ENCODE measurements at places on chromosomes 3 and 15.

GRCh38 chr3:139505829-139506386, 29.6 kb upstream of the RBP2 start:
- no peak for DNase-seq

GRCh38 chr3:195847055-195847950, 35.6 kb upstream of the MUC4 start:
- DNase-seq: no peak

DNA sequence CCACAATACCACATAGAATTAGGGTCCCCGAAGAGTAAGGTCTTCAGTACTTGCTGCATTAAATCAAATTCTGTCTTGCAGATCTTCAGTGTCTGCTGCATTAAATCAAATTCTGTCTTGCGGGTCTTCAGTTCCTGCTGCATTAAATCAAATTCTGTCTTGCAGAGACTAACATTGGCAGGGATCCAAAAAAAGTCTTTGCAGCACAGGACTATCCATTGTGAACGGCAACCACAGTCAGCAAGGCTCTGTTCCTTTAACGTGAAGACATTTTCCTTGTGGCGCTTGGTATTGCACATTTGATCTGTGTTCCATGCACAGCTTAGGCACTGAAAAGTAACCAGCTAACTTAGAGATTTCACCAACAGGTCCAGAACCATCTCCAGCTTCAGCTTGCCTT, 46.8 kb upstream of the POMGNT2 start:
- DNase-seq: no peak

DNA sequence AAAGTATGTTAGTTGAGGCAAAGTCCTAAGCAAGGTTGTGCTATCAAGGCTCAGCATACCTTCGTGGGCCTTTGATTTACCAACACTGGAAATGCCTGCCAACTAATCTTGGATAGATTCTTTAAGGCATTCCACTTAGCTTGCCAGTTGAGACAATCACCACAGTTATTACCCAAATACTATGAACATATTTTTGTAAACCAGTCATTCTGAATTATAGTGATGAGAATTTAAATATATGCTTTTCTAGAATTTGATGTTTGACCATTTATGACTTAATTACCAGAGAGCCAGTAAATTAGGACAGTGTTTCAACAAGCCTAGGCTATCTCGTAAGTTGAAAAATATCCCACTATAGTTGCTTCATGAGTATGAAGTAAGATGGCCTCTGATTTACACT, 15.5 kb downstream of the TRIM59 start:
- no peak for DNase-seq

- no peak for DNase-seq
These were observed 106.2 kb downstream of the XXYLT1 start for GRCh38 chr3:195164573-195165264.

DNA sequence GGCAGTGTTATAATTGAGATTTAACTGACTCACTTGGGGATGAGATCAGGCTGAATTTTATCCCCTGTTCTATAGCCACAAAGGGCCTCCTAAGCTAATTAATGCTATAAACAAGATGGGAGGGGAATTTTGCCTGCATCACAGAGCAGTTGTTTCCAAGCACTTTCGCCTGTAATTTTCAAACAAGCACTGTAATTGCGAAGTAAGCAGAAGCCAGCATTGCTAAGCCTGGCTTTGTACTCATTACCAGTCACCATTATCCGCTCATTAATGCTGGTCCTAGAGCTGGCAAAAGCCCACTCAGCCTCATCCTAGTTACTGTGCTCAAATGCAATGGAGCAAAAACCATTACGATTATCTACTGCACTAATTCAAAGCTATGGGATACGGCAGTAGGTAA, 356.6 kb upstream of the UBE2E2 start:
- no peak for DNase-seq

GRCh38 chr3:55686426-55687254, 199.5 kb upstream of the WNT5A start:
- DNase-seq: no peak

GRCh38 chr3:51657234-51657633, 13.8 kb upstream of the TEX264 start:
- no peak for DNase-seq

GRCh38 chr15:47975427-47975826, 145.4 kb upstream of the SLC24A5 start:
- DNase-seq: no peak

DNA sequence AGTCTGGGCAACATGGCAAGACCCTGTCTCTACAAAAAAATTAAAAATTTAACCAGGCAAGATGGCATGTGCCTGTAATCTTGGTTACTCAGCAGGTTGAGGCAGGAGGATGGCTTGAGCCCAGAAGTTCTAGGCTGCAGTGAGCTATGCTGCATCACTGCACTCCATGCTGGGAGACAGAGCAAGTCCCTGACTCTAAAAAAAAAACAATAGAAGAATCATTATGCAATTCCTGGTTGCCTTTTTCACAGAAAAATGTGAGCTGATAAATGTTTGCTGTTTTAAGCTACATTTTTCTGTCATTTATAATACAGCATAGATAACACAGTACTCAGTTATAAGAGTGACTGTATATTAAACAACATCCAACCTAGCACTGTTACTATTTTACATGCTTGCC, 148.8 kb downstream of the SCAPER start:
- DNase-seq: no peak

GRCh38 chr3:10437995-10438901, 67.1 kb downstream of the ATP2B2 start:
- no peak for DNase-seq

GRCh38 chr3:149319750-149320149, 13.7 kb downstream of the TM4SF18 start:
- no peak for DNase-seq

DNA sequence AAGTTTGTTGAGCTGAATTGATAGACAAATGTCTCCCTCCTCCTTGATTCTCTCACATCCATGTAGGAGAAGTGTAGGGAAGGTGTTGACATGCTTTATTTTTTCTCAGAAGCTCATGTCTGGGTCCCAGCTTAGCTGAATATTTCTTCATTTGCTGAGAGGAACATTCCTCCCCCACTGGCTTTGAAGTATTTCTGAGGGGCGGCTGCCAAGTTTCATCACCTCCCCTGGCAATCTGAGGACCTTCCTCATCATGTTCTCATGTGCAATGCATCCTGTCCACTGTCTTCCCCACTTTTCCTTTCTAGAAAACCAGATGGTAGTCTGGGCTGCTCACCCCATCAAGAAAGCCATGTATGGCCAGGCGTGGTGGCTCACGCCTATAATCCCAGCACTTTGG, 168.9 kb upstream of the RGMA start:
- no peak for DNase-seq

- DNase-seq: no peak
These were observed 107.7 kb downstream of the WDR76 start for GRCh38 chr15:43934480-43934879.

DNA sequence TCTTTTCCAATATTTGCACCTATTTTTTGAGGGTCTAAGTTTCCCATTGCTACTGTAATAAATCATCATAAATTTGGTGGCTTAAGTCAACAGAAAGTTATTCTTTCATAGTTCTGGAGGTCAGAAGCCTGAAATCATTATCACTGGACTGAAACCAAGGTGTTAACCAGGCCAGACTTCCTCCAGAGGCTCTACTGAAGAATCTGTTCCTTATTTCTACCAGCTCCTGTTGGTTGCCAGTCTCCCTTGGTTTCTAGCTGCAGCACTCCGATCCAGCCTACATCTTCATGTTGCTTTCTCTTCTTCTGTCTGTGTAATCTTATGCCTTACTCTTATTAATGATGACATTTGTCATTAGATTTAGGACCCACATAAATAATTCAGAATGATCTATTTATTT, 22.0 kb upstream of the ARPP21 start:
- DNase-seq: no peak

GRCh38 chr3:192408007-192408646, 319.2 kb downstream of the FGF12 start:
- no peak for DNase-seq

DNA sequence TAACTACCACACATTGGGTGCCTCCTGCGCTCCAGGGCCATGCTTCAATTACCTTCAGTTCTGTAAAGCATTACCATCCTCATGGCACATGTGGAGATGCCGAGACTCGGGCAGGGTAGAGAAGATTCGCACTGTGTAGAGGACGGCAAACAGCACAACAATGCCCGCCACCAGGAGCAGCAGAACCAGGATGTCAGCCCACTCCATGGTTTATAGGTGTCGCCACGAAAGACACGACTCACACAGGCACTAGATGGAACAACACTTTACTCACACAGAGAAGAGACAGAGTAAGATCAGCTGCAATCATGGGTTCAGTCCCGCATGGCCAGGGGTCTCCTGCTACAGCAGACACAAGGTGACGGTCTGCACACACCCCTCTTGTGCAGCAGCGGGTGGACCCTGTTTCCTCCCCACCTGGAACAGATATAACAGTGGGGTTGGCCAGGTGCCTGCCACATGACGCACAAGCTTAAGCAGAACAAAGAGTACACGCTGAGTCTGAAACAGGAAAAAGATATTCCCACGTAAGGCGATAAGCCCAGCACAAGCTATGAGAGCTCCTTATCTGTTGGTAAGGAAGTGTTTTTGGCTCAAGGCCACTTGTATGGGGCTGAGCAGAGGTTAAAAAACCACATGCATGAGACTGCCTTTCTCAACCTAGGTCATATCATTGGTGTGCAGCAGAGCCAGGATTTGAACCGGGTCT, 2.5 kb upstream of the TBC1D21 start:
- no peak for DNase-seq

DNA sequence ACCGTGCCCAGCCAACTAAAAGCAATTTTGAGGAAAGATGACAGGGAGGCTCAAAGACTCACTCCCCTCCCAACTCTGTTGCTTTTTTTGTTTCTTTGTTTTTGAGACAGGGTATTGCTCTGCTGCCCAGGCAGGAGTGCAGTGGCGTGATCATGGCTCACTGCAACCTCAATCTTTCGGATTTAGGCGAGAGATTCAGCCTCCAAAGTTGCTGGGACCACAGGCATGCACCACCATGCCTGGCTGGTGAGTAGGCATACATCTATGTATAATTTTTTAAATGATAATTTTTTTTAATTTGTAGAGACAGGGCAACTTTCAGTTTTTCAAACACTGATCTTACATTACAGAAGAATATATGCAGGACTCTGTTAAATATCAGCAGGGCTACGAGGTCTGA, 15.8 kb upstream of the THUMPD3 start:
- no peak for DNase-seq

- DNase-seq: no peak
These were observed 8.8 kb downstream of the RPL39L start for GRCh38 chr3:187130346-187131066.

- no peak for DNase-seq
These were observed 82.8 kb downstream of the PLXNA1 start for GRCh38 chr3:127065561-127066290.
